ENCODE measurements at places on chromosomes 4 and X.

GRCh38 chr4:152556283-152556682 lies 20.4 kb upstream of the FBXW7 start:
- DNase-seq: no peak

DNA sequence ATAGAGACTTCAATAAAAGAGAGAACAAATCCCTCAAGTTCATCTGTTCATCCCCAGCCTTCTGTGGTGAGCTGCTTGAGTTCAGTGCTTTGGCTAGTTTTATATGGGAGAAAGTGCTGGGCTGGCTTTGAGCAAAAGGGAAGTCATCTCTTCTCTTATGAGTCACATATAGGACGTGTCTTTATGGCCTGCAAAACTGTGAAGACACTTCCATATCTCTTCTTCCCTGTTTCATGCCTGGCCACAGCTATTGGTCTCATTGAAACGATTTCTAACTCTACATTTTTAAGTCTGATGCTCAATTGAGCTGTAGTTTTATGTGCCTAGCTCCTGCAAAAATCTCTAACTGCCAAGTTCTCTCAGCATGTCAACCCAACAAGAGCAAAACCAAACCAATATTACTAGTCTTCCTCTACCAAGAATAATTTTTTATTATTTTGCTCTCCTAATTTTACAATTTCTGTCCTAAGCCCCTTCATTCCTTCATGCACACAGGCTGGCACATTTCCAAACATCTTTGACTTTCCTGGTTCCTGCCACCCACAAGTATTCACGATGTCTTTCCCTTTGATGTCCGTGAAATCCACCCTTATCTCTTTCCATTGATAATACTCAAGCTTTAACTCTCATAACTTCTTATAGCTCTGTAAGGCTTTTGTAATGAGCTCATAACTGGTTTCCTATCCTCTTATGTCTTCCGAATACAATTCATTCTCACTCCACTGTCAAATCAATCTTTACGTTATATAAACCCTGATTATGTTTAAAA lies 165.3 kb downstream of the BTC start:
- no peak for DNase-seq

DNA sequence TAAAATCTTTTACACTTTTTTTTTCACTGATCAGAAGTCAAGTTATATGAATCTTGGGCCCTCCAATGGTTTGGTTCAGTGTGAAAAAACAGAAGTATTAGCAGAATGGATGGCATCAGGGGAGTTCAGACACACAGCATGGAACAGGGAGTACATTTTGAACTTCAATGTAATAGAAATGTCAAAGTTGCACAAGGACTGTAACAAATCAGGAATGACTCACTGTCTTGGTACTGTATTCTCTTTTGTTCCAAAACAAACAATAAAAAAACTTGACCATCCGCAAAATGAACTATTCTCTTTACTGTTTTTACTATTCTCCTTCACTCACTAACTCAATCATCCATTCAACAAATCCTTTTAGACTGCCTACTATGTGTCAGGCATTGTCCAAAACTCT lies 401.0 kb downstream of the FSTL5 start:
- no peak for DNase-seq

- DNase-seq: no peak
Measured at GRCh38 chrX:132877954-132878536, 80.4 kb downstream of the HS6ST2 start.

GRCh38 chr4:111689731-111690130 lies 455.5 kb upstream of the FAM241A start:
- DNase-seq: no peak

DNA sequence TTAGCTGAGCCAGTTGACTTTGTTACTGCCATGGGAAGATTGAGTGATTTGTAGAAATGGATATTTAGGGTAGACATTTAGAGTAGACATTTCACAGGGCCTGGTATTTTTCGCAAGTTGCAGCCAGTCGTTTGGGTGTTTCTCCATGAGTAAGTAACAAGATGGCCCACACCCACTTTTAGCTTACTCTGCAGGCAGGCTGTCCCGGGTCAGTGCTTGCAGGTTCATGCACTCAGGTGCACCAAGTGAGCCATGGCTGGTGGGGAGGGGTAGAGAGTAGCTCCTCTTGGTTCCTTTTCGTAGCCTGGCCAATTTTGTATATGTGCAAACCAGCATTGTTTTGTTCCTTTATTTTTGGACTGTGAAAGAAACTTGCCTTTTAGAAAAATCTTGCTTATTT lies 145.6 kb downstream of the POLA1 start:
- no peak for DNase-seq

DNA sequence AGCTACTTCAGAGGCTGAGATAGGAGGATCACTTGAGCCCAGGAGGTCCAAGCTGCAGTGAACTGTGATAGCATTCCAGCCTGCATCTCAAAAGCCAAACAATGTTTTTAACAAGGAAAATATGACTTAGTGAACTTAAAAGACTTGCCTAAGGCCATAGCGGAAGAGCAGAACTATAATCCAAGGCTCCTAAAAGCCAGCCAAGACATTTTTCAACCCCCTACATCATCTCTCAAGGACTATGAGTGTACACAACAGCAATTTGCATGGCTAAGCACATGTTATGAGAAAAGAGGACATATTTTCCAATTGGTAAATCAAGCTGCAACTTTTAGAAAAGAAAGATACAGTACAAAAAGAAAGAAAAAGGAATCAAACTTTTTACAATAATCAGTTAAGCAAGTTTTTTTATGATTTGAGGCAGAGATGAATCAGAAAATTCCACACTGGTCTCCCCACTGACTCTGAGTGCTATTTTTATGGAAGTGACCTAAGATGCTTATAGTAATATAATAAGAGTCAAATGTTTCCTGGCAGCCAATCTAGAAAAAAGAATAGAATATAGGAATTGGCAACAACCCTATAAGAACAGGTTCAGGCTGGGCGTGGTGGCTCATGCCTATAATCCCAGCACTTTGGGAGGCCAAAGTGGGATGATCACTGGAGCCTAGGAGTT lies 9.8 kb upstream of the ACOT9 start:
- no peak for DNase-seq

DNA sequence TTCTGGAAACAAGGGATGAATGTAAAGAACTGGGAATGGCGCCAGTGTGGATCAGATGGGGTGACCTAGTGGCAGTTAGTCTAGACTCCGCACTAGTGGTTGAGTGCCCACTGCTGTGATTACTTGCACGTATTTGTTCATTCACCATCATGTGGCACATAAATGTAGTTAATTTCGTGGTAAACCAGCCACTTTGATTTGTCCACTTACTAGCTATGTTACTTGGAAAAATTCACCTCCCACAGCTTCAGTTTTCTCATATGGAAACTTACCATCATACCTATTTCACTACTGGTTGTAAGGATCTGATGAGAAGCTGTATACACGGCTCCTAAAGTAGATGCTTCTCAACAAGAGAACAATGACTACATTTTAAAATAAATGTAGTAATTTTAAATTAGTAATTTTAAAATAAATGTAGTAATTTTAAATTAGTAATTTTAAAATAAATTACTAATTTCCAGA lies 394 bp upstream of the DYNLT3 start:
- DNase-seq: no peak

- DNase-seq: no peak
Measured at GRCh38 chr4:13162886-13163285, 321.3 kb downstream of the RAB28 start.

DNA sequence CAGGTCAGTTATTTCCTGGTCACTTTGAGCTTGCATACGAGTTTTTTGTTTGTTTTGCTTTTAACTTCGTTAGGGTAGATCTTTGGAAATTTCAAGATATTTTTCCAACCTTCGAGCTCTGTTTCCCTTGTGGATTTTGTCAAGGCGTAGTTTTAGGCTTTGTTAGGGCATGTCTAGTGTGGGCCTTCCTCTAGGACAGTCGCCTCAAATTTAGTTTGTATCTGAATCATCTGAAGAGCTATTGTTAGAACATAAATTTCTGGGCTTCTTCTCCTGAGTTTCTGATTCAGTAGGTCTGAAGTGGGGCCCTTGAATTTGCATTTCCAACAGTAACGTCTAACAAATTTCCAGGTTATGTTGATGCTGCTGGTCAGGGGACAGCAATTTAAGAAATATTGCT lies 48.8 kb upstream of the RBM47 start:
- DNase-seq: no peak

DNA sequence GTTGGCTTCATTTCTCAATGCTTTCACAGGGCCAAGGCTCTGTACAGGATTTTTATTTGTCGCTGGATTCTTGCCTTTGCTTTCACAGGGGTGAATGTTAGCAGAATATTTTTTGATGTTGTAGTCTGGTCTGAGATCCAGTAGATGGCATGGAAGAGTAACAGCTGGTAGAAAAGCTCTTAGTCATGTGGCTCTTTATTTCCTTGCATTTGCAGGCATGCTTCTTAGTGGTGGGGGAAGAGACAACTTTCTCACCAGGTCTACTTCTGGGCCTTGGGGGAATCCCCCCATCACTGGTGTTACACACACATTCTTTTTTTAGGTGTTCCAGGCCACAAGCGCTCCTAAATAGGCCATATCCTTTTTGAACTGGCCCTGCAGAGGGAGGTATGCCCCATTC lies 58.2 kb upstream of the DKK2 start:
- no peak for DNase-seq

- no peak for DNase-seq
Measured at GRCh38 chr4:1982124-1983052, 26.4 kb downstream of the NELFA start.

DNA sequence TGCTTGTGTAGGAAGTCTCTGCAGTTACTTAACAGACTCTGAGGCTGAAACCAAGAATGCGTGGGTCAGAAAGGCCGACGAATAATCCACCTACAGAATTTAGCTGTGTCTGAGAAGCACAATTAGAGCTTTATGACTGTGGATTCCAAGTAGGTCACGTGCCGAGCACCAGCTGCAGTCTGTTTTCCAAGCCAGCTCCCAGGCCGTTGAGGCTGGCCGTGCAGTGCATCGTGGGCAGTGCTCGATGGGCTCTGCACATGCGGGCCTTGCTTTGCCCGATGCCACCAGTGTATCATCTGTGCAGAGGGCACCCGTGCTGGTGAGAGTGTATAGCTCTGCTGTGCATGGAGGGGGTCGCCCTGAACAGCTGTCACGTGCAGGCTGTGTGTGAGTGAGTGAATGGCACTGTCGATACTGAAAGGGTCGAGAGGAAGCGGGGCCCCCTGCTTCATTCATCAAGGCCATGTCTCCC lies 67.5 kb upstream of the CLDN34 start:
- DNase-seq: no peak

DNA sequence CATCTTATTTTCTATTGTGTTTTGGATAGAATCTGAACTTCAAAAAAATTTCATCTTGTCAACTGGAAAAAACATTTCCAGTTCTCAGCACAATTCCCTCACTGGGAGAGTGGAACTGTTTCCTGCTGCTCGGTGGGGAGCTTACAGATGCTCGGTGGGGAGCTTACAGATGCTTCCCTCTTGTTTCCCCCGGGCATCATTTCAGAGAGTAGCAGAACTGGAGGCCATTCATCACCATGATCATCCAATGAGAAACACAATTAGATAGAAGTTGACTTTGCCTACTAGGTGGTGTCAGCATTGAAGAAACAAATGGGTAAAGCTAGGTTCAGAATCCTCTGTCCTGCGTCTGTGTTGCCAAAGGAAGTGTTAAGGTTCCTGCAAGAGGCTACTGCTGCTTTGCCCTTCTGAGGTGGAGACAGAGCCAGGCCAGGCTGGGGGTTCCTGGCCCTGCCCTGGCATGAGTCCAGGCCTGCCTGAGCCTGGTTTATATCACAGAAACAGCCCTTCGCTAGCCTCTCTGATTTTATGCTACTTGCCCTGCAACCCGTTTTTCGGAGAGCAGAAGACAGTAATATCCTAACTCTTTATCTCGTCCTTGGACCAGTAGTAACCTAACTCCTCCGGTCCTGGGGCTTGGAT lies 70.6 kb downstream of the TAPT1 start:
- DNase-seq: peak; percentile 66

DNA sequence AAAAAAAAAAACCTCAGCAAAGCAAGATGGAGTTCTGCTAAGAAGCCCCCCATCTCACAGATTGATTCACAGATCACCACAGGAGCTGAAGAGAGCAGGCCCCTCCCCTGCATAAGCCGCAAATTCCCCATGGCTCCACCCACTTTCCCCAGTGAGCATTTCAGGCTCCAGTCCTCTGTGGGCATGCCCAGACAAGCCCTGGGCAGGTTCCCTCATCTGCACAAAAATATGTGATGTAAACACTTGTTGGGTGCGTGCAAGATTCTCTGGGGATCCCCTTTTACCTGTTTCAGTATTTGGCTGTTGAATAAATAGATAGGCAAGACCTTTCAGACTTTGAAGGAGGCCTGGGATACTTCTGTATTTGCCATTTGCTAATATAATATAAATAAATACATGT lies 514.3 kb downstream of the PCDH7 start:
- no peak for DNase-seq

- no peak for DNase-seq
Measured at GRCh38 chrX:129566073-129566472, 26.0 kb downstream of the OCRL start.

GRCh38 chr4:153341575-153342090 lies 2.9 kb upstream of the MND1 start:
- DNase-seq: no peak

DNA sequence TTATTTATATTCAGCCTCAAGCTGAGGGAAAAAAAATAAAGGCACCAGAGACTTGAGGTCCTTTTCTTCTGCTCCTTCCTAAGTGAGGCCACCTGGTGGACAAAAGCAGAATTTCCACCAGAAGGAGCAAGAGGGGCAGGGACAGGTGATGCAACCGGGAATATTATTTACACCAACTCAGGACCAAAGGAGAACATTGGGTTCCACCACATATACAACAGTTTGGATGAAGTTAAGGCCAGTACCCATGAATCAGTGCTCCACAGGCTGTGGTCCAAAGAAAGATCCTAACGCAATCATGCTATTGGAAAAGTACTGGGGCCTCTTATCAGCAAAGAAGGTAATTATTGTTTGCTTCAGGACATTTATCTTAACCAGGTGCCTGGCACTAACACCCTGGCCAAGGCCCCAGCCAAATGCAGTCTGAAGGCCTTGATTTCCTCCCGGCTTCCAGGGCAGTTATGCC lies 57.4 kb downstream of the TSC22D3 start:
- peak; percentile 58 for DNase-seq

- no peak for DNase-seq
Measured at GRCh38 chr4:157885811-157886210, 287.0 kb downstream of the GASK1B start.

- DNase-seq: no peak
Measured at GRCh38 chrX:5971300-5971699, 257.4 kb downstream of the NLGN4X start.

DNA sequence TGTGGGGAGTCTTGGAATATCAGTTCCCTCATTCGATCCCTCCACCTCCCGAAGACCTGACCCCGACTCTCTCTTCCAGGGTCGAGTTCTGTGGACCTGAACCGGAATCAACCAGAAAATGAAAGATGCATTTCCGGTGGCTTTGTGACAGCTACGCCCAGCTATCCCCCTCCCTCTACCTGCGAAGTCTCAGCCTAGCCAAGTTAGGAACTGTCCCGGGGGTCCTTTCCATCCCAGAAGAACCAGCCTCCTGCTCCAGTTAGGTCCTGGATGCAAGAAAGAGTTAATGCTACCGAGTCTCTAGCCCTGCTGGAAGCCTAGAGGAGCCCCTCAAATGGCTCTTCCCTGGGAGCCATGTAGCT lies 13.4 kb upstream of the ETDC start:
- DNase-seq: no peak

All from SK-N-MC (cell line).